AG10803 (cell line): ENCODE measurements at places on chromosomes 2 and 18.

- DNase-seq, result no peak
Measured at GRCh38 chr18:31429623-31430022, 17.9 kb upstream of the DSG3 start.

DNA sequence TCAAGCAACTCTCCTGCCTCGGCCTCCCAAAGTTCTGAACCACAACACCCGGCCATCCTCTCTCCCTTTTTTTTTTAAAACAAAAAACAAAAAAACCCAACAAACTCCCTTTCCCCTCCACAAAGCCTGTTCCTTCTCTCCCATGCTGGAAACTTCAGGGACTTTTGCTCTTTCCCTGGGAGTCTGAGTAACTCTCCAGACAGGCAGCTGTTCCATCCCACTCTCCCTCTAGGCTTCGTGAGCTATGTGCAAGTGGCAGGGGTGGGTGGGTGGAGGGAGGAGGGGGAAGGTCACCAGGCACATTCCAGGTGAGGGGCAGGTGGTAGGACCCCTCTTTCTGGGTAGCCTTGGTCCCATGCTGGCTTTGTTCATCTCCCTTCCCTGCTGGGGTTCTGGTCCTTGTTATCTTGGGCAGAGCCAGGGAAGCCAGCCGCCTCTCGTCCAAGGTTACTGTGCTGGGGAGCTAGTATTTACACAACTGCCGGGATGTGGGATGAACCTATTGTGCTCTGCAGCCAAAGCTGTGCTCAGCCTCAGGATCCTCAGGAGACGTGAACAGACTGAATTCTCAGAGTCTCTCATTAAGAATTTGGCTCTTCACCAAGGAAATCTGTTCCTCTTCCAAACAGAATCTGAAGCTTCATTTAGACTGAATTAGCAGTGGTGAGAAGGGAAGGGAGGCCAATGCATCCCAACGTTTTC lies 106.9 kb downstream of the LIPG start:
- DNase-seq, result no peak

DNA sequence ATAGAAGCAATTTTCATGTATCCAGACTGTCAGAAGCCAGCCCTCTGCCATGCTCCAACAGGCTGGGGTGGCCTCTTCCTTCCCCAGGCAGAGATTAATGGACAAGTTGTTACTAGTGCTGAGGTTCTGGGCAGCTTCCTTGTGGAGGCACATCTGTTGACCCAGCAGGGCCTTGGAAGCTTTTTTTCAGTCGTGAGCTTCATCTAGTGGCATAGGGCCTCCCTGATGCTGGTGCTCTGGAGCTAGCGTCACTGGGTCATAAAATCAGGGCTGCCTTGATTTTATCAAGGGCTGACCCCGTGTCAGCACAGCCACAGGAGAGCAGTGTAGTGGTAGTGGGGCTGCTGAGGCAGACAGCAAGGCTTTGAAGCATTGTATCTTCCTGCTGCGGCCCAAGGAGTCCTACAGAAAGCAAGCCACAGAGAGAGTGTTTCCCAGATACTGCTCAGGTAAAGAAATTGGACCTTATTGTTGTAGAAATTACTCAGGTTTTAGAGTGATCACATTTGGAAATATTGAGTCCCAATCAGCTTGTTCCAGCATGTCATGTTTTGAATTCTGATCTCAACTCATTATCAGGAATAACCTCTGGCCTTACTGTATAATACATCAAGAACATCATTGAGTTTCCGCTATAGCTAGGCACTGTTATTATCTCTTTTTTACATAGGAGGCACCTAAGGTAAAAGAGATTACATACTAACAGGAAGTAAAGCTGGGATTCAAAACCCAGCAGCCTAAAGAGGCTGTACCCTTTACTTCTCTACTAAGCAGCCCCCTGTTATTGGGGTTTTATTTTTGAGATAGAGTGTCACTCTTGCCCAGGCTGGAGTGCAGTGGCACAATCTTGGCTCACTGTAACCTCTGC lies 92.3 kb upstream of the ALPP start:
- DNase-seq, result no peak

DNA sequence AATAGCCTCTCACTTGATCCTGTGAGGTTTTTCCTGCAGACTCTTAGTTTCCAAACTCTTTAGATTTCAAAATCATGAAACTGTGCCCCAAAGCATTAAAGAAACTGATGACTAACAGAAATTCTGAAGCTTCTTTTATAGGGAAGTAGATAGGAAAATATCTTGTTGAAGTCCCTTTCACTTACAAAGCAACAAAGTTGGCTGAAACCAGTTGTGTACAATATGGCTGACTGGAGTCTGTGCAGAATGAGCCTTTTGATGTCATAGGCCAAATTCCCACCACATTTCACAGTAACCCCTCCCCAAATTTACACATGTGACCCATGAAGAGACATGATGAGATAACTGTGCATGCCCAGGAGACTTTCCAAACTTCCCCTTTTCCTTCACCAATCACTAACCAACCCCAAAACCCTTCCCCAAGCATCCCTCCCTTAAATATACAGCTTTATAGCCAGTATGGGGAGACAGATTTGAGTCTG lies 61.7 kb upstream of the NCK2 start:
- no peak for DNase-seq

GRCh38 chr18:75202696-75203365 lies 6.1 kb downstream of the PTGR3 start:
- DNase-seq, result no peak

GRCh38 chr18:44815108-44815507 lies 134.4 kb downstream of the SETBP1 start:
- DNase-seq, result no peak

- no peak for DNase-seq
Measured at GRCh38 chr2:52294628-52295027, 1262.7 kb upstream of the NRXN1 start.

DNA sequence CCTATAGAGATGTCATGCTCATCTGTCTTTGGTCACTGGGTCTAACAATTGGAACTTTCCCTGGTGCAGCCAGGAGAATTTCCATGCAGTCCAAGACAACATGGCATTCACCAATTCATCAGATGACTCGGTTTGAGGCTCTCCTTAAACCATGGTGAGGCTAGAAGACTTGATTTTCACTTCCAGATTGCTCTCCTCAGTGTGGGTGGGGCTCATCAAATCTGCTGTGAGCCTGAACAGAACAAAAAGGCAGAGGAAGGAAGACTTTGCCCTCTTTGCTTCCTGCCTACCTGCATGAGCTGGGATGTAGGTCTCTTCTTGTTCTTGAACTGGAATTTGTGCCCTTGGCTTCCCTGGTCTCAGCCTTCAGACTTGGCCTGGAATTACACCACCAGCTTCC lies 203.4 kb upstream of the TRIB2 start:
- DNase-seq, result no peak

- no peak for DNase-seq
Measured at GRCh38 chr2:10541775-10542432, 93.8 kb upstream of the ODC1 start.

DNA sequence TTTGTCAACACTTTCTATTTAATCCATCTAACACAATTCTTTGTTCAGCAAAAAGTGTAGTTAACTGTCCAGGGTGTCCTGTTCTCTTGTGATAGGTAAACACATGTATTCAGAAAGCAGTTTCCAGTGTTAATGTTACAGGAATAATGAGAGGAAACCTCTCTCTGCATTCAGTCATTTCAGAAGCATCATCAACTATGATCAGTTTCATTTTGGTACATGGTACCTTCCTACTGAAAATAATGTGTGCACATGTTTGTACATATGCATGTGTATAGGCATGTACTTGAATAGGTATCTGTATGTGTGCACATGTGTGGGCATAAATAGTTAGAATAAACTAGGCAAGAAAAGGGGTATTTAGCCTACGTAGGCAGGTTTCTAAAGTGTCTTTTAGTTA lies 16.6 kb downstream of the EFEMP1 start:
- no peak for DNase-seq

DNA sequence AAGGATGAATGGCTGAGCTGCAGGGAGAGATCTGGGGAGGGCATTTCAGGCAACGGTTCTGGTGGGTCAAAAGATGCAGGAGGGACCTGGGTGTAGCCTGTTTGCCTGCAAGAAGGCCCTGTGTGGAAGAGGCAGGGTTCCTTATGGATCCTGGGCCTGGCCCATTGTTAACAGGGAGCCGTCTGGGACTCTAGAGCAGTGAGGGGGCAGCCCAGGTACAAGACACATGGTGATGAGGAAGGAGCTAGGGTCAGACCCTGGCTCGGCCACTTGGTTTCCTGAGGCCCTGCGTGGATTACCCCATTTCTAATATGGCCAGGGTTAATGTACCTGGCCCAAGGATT lies 124.9 kb downstream of the GLI2 start:
- no peak for DNase-seq

DNA sequence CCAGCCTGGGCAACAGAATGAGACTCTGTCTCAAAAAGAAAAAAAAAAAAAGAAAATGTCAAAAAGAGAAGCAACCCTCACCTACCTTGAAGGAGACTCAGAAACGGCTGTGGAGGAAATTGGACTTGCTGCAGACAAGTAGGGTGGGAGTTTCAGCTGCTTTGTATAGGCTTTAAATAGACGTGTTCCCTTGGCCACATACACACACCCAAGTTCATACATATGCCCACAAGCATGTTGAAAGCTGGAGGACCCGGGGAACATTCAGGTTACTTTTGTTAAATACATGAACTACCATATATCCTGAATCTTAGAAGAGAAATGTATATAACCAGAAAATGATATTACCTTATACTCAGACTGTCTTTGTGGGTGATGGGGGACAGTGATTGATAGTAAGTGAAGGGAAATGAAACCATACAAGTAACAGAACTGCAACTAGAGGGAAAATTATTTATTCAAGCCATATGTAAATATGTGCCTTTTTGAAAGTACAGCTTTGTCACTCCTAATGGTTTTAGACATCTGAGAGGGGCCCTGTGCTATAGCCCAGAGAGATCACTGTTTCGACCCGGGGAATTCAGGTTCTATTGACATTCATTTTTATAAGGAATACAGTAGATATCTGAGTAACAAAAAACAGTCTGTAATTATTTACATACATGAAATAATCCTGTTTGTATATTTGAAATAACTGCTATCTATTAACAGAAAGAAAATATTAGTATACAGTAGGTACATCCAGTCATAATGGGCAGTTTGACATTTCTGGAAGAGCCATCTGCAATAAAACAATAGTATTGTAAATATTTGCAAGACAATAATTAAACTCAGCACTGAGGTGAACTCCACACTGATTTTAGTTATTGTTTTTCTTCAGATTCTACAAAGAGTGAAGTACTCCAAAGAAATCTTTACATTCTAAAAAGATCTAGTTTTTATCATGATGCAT lies 48.0 kb upstream of the TGIF1 start:
- DNase-seq, result no peak

GRCh38 chr2:287471-287885 lies 413 bp downstream of the ALKAL2 start:
- peak; percentile 25 for DNase-seq

- DNase-seq, result peak; percentile 0
Measured at GRCh38 chr2:49616800-49617199, 462.5 kb upstream of the FSHR start.

DNA sequence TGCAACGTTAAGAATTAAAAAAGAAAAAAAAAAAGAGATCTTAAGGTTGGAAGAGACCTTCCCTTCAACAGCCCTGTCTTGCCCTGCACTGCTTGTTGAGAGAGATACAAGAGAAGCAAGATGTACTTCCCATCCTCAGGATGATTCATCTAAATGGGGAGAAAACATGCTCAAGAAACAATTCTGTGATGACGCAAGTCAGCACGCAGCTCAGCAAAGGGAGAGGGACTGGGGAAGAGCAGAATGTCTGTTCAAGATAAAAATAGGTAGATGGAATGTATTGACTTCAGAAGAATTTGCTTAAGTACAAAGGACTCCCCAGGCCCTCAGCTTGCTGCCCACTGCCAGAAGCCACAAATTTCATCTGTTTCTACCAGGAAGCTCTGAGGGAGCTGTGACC lies 198.2 kb upstream of the SPRED2 start:
- peak; percentile 80 for DNase-seq

DNA sequence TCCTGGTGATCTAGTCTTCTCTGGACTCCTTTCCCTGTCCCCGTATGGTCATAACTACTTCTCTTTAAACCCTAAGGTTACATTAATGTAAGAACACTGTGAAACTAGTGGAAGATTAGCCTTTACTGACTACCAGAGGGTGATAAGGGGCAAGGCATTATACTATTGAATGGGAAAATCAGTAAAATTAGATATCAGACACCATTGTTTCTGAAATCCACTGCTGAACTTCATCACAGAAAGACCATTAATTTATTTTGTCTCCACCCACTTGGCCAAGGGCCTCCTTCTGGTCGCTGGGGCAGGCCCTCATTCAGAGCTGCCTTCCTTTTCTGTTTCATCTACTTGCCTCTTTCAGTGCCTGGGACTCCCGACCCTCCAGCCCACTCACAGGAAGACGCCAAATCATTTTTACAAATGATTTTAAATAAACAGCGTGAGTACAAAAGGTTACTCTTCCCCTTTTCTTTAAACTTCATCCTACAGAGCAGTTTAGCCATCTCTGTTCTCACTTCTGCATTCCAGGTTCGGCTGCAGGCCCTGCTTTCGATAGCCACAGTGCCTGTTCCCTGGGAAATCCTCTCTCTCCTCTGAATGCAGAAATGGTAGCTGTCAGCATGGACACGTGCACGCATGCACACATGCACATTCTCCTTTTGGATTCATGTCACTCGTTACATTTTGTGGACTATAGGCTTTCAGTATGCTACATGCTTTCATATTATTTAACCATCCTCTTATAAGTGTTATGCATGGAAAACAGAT lies 70.3 kb upstream of the DOCK10 start:
- no peak for DNase-seq

DNA sequence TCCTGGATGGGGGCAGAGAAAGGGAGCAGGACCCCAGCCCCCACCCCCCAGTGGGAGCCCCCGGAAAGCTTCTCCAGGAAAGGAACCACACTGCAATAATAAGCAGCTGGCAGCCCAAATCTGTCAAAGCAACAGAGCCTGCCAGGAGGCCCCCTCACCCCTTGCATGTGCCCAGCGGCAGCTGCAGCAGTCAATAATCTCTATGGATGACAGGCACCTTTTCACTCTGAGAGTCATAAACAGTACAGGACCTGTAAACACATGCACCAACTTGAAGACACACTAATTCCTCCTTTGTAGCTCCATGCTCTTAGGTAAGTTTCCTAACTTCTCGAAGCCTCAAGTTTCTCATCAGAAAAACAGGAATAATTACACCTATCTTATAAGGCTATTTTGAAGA lies 26.2 kb upstream of the KDM3A start:
- DNase-seq, result no peak

DNA sequence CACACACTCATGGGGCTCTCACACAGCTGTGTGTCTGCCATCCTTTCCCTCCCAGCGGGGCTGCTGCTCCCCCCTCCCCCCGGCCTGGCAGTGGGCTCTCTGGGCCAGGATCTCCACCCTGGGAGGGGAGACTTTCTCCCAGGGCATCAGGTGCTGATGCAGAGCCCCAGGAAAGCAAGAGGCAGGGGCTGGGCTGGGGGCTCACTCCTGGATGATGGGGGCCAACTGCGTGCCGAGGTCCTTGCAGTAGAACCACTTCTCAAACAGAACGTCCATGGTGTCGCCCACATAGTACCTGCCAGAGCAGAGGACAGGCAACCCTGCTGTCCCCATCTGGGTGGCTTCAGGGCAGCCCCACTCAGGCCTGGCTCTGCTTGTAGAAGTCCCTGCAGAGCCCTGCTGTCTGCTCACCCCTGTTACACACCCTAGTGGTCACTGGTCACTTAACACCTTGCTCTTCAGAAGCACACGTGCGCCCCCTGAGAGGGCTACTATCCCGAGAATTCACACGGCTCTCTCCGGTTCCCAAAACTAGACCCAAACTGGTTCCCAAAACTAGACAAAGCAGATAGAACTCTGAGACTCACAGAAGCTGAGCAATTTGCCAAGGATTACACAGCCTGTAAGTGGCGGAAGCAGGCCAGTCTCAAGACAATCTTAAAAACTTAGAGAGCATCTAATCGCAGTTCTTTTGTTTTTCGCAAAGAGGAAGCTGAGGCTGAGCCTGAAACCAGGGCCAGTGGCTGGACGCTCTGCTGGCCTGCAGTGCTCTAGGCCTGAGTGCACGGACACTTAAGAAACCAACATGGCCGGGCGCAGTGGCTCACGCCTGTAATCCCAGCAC lies 6.6 kb upstream of the OXER1 start:
- DNase-seq, result peak; percentile 39
